ENCODE measurements at places on chromosomes 7 and 10. TPM values are rescaled to one million over a fixed set of nuclear protein-coding genes. Genes with fewer than 3 reads are reported as not detected.

FEZF1 gene
- total RNA-seq, result not detected

DNA sequence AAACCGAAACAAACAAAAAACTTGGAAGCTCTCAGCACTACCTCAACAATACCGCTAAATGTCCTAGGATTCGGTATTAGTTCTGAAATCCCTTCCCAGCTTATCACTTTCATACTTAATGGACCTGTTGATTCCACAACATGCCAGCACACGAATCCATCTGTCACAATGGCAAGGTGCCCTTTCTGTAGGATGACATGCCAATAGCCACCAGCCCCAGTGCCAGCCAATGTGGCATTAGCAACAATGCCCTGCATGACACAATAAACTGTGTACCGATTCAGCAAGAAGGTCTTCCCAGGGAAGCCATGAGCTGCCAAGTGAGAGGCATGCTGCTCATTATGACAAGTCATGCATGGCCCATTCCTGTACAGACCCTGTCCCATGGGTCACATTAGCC, 35.6 kb upstream of the CHCHD3 start:
- no peak for DNase-seq

DNA sequence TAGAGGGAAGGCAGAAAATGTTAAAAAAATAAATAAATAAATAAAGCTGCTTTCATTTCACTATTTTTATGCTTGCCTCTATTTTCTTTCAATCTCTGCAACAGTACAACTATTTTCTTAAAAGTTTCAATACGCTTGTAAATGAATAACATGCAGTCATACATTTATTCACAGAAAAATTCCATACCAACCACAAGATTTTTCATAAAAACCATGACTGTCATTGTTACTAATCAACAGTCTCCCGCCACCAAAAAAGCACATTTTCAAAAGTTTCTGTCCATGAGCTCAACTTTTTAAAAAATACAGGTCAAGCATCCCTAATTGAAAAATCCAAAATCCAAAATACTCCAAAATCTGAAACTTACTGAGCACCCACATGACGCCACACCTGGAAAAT, 5.3 kb downstream of the PARD3 start:
- DNase-seq, result no peak

DNA sequence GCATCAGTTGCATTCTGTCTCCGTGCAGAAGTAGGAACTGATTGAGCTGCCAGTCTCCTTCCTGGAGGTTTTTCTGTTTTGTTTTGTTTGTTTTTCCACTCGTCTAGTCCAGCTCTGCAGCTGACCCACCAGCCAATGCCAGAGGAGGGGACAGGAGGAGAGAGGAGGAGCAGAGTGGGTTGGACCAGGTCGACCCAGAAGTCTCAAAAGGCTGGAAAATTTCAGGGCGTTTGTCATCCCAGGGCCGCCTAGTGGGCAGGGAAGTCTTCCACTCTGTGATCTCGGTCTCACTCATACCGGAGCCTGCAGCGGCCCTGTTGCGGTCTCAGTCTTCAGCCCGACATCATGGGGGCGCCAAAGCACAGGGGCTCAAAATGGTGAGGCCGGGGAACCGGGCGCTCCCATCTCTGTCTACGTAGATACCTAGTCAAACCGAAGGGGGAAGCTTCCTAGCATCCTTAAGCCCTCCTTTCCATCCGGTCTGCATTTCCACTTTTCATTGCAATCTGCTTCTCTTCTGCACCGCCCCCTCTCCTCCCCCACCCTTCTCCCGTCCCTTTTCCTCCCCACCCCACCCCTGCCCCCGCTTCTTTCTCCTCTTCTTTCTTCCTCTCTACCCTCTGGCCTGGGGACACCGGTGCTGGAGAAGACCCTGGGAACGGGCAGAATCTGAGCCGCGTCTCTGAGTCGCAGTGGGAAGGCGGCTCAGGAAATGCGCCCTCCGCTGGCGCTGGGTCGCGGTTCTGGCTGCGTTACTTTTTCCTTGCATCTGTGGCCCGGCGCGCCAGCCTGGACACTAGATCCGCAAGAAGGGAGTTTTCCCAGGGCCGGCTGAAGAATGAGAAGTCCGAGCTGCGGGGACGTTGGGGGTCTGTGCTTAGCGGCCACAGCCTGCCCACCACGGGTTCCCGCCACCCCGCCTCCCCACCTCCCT, 16.2 kb upstream of the PAX2 start:
- DNase-seq, result peak; percentile 19

BTBD16 gene
- under 0.01 TPM for total RNA-seq

NEUROD6 gene
- not detected for total RNA-seq

DNA sequence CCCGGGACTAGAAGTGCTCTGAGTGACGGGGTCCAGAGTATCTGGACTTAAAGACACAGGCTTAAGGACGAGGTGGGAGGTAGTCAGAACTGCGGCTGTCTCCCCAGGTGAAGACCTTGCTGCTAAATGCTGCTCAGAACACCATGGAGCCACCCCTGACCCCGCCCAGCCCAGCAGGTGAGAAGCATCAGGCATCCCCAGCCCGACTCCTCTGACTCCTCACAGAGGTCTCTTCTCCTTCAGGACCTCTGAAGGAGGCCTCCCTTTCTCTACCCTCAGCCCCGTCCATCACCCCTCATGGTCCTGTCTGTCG, 5.8 kb downstream of the NFKB2 start:
- no peak for DNase-seq

SPDYE5 gene
- not detected for total RNA-seq

DNA sequence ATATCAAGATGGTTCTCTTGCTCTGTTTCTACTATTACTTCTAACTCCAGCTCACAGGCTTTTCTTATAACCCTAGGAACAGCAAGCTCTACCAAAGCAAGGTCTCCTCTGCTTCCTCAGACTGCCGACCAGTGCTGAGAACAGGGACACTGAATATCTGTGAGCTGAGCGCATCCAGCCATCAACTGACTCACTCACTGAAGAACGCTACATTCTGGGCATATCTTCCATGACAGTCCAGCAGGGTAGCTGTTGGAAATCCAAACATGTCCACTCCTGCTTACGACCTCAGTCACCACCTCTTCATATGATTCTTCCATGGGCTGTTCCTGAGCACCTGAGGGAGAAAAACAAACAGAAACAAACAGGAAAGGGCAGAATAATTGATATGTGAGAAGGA, 2.8 kb downstream of the ZNF32 start:
- no peak for DNase-seq

- DNase-seq, result peak; percentile 95
These were observed 4.4 kb downstream of the ZNF655 start for GRCh38 chr7:99562832-99563231.

DNA sequence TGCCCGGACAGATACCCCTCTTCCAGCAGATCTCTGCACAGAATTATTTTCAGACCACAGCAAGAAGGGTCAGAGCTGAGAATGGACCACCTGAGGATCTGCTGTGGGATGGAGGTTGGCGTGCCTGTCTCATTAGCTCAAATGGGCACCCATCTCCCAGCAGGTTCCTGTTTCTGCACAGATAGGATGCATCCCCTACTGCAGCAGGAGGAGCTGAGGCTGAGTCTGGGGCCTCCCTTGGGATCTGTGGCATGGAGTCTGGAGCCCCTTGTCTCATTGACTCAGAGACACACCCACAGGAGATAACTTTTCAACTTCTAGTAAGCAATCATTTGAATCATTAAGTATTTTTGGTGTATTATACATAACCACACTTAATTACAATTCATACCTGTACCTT, 212.7 kb downstream of the ADK start:
- no peak for DNase-seq

- no peak for DNase-seq
These were observed 239.1 kb downstream of the KCNMA1 start for GRCh38 chr10:77398558-77398957.

- DNase-seq, result no peak
These were observed 473.5 kb upstream of the ZMIZ1 start for GRCh38 chr10:78595269-78595619.

GRCh38 chr7:19249281-19249680, 104.1 kb upstream of the FERD3L start:
- no peak for DNase-seq

DNA sequence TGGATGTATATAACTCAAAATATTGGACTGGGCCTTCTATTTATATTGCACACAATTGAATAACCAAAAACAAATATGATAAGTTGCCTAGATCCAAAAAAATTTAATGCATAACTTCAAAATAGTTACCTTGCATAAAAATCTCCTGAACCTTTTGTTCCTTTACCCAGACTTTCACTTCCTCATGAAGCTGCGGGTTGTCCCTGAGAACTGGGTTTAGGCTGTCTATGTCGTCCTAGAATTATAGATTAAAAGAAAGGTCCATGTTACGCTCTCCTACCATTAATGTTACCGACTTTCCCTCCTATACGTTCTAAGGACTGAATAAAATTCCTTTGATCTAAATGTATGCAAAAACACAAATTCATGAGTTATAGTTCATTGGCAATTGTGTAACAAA, 86.6 kb downstream of the NRBF2 start:
- no peak for DNase-seq

GRCh38 chr10:31604646-31605170, 285.7 kb downstream of the ZEB1 start:
- DNase-seq, result no peak

GRCh38 chr7:141184532-141185190, 110.8 kb downstream of the TMEM178B start:
- DNase-seq, result no peak

SPDYE9 gene
- not detected for total RNA-seq

GRCh38 chr7:136247211-136247610, 270.1 kb upstream of the MTPN start:
- no peak for DNase-seq

C10orf67 gene
- not detected for total RNA-seq

ECHDC3 gene
- total RNA-seq, result 34.5 TPM

All from lung microvascular endothelial cell (primary cell).